Lung (tissue), 17 donors: ENCODE measurements at places on chromosomes 2 and 18. TPM values are rescaled to one million over a fixed set of nuclear protein-coding genes. Genes with fewer than 3 reads are reported as not detected.
A peak's percentile ranks its signal among the peaks of the same experiment; 100 is the strongest.

- DNase-seq = no peak
These were observed 10.0 kb upstream of the ADAM17 start for GRCh38 chr2:9565436-9566153.

GRCh38 chr18:63073481-63073880, 246.1 kb downstream of the BCL2 start:
- no peak for DNase-seq

SERPINB7 gene
- total RNA-seq = 0.17 TPM

GRCh38 chr2:44616667-44617155, 255.0 kb downstream of the CAMKMT start:
- no peak for DNase-seq

- DNase-seq = peak; percentile 60
These were observed 1.1 kb downstream of the ENOSF1 start for GRCh38 chr18:711310-711656.

- no peak for DNase-seq
These were observed 28.7 kb upstream of the MFSD6 start for GRCh38 chr2:190379249-190379964.

DNA sequence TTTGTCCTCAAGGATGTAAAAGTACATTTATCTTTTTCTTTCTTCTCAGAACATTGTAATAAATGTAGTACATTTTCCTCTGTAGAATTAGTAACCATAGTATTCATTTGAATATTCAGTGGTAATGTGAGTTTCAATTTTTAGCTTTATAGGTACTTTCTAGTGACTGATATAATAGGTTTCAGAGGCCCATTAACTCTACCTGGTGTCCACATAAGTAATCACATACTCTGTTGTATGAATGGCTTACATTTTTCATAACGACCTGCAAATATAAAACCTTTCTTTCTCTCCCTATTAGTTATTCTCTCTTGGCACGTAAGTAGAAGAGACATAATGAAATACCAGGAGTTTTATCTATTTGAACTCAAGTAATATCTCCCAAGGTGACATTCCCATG, 1017.6 kb downstream of the DPP10 start:
- DNase-seq = no peak

DAW1 gene
- 18.7 TPM for total RNA-seq

DNA sequence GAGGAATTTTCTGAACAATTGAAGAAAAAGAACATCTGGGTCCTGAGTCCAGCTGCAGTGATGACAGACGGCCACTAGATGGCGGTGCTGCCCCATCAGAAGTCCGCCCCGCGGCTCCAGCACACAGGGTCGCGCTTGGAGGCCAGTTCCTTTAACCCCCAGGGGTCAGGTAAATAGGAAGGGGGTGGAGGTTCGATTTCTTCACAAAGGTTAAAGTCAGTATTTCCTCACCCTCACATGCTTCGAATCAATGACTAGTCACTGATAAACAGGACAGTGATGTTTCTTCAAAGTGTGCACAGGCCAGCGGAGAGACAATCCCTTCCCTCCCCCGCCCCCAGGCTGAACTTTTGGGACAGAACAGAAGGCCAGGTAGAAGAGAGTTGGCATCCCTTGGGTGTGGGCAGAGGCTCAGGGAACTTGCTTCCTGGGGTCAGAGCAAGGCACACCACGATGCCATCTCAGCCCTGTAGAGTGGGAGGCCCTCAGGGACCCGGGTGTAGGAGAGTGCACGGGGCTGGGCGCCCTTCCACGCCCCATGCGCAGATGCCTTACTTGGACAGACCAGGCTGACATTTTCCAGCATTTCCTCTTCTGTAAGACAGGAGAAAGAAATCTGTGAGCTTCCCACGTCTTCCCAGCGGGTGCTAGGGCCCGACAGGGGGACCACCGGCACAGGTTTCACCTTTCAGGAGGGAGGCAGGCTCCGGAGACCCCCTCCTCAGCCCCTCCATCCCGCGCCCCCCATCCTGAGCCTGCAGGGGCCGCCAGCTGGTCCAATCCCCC, 722 bp downstream of the APOB start:
- DNase-seq = peak; percentile 70

C1D gene
- 16.5 TPM for total RNA-seq

DNA sequence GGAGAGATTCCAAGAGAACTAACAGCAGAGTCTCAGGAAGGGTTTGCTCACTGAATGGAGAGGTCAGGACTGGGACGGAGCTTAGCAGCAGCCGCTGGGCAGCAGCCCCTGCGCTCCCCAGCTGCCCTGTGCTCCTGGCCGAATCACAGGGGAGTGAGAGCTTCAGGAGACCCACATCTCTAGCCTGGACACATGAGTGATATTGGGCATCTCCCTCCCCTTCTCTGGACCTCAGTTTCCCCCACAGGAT, 511 bp downstream of the MATN3 start:
- no peak for DNase-seq

GRCh38 chr2:40034801-40035200, 255.7 kb upstream of the THUMPD2 start:
- no peak for DNase-seq

GRCh38 chr2:144950899-144951560, 431.1 kb upstream of the ZEB2 start:
- no peak for DNase-seq

GRCh38 chr2:171522052-171522787, at the start of gene CYBRD1:
Gene CYBRD1, plus strand, starts transcription at chr2:171522474. Its CDS starts 72 bp downstream, at chr2:171522546.
- peak; percentile 92 for DNase-seq

TSPYL6 gene
- 0.20 TPM for total RNA-seq

DNA sequence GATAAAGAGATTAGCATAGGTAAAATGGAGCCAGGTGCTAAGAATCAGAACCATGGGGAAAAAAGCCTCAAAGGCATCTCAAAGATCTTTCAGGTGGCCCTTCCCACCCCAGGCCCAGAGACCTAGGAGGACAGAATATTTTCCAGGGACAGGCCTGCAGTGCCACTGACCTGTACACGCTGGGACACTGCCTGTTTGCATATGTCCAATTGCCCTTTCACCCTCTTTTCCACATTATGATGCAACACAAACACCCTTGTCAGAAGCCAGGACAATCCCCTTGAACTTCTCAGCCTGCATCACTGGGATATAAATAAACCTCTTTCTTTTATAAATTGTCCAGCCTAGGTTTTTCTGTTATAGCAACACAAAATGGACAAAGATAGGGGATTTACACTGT, 419.1 kb downstream of the TRIB2 start:
- no peak for DNase-seq

DNA sequence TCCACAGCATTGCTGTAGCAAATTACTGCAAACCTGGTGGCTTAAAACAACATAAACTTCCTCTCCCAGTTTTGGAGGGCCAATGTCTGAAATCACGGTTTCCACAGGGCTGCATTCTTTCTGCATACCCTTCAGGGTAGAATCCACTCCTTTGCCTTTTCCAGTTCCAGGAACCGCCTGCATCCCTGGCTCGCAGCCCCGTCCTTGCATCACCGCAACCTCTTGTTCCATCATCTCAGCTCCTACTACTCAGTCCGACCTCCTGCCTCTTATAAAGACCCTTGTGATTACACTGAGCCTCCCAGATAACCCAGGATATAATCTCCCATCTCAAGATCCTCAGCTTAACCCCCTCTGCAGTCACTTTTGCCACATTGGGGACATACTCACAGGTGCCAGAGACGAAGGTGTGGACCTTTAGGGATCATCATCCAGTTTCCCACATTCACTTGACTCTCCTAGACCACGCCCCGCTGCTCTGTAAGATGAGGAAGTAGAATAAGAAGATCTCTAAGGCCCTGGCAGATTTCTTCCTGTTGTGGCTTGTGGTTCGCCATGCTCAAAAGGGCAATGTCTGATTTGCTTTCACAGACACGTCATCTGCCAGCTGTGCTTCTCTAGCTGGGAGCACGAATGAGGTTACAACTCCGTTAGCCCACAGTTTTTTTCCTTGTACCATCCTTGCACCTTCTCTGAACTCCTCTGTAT, 103.6 kb upstream of the AGAP1 start:
- DNase-seq = no peak

GRCh38 chr2:50402654-50402960, 629.3 kb downstream of the NRXN1 start:
- no peak for DNase-seq

EML6 gene
- 2.8 TPM for total RNA-seq

ASPRV1 gene
- total RNA-seq = 2.9 TPM

SIX3 gene
- not detected for total RNA-seq

DNA sequence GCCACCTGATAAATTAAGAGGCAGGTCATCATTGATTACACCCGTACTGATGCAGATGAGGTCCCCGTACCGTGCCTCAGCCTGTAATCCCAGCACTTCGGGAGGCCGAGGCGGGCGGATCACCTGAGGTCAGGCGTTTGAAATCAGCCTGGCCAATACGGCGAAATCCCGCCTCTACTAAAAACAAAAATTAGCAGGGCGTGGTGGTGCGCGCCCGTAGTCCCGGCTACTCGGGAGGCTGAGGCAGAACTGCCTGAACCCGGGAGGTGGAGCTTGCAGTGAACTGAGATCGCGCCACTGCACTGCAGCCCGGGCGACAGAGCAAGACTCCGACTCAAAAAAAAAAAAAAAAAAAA, 683 bp upstream of the ENOSF1 start:
- no peak for DNase-seq

ABHD1 gene
- 0.11 TPM for total RNA-seq

DNA sequence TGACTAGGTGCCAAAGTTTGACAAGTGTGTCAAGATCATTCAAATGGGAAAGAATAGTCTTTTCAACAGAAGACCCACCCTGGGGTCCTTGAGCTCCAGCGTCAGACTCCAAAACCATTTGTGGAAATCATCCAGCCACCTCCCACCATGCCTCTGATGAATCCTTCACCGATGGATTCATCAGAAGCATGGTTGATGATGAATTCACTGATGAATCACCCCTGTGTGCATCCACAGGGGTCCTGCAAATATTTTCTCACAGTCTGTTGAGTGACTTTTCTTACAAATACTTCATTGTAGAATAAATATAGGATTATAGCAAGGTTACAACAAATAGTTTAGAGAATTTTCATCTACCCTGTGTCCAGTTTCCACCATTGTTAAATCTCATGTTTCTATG, 4.3 kb downstream of the UGT1A9 start:
- DNase-seq = no peak

FOSL2 gene
- total RNA-seq = 40.0 TPM

GRCh38 chr2:171630812-171631626, 56.2 kb upstream of the DYNC1I2 start:
- peak; percentile 9 for DNase-seq

MAPRE3 gene
- total RNA-seq = 34.1 TPM

RPRD1A gene
- 33.6 TPM for total RNA-seq

DYSF gene
- total RNA-seq = 31.8 TPM

DNA sequence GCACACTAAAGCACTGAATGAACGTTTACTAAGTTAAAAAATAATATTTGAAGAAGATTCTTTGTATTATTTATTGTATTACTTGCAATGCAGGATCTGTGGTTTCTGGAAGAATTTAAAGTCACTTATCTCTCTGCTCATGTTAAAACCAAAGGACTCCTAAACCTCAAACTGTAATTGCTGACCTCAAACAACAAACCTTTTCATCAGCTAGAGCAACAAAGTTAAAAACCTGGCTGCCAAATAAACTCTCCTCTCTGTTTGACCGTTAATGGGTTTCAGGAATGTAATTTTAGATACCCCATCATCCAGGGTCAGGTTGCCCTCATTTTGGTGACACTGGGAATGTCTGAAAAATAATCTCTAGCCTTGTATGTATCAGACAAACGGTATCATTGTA, 239.1 kb downstream of the TGIF1 start:
- no peak for DNase-seq

DNA sequence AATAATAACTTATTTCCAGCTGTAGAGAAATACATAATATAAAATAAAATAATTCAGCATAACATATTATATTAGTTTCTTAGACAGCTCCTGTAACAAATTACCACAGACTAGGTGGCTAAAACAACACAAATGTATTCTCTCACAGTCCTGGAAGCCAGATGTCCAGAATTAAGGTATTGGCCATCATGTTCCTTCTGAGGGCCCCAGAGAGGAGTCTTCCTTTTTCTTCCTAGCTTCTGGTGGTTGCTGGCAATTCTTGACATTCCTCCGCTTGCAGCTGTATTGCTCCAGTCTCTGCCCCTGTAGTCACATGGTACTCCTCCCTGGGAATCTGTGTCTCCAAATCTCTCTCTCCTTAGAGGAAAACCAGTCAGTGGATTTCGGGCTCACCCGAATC, 146.8 kb downstream of the RBM43 start:
- no peak for DNase-seq

DNA sequence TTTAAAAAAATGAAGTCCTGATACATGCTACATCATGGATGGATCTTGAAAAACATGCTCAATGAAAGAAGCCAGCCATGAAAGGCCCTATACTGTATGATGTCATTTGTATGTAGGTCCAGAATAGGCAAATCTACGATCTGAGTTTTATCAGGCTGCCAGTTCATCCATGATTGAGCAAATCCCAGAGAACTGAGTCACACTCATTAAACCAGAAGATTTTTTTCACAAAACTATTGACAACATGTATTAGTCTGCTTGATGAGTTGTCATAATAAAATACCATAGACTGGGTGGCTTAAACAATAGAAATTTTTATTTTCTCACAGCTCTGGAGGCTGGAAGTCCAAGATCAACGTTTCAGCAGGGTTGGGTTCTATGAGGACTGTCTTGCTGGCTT, 130.7 kb downstream of the MREG start:
- DNase-seq = no peak

AMER3 gene
- 0.09 TPM for total RNA-seq

DNA sequence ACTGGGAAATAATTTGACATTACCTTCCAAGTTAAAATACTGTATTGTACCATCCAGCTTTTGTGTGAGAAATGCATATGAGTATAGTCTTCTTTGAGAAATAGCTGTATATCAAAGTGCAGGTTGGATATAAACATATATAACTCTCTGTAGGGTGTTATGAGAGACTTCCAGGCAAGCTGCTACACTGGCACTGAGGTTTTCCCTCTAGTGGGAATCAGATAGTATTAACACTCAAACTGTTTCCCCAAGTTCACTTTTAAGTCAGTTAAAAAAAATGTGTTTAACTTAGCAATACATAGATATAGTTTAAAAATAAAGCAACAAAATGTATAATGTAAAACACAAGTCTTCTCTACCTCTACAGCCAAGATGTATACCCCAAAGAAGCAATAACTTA, 368.4 kb upstream of the SLC8A1 start:
- DNase-seq = no peak

DNA sequence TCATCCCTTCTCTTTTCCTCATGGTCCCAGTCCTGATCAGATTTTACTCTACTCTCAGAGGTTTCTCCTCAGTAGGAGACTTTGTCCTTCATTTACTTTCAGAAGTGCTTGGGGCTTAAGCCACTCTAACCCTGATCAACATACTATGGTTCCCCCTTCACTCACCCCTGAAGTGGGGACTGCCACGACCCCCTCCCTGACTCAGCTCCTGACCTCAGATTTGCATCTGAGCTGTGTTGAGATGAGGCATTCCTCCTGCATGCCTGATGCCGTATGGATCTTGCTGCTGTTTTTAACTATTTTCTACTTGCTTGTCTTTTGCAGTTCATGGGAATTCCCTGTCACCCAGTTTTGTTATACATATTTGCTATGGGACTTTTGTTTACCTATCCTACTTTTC, 306.7 kb upstream of the CHST9 start:
- DNase-seq = no peak
